ENCODE measurements at places on chromosomes 7 and 10.
A peak's percentile ranks its signal among the peaks of the same experiment; 100 is the strongest.

- no peak for DNase-seq
Observed at GRCh38 chr10:79926037-79926436, 22.9 kb downstream of the SFTPD start.

- DNase-seq, result no peak
Observed at GRCh38 chr7:67006965-67007364, 10.3 kb downstream of the TYW1 start.

- no peak for DNase-seq
Observed at GRCh38 chr7:80140388-80140787, 5.8 kb downstream of the GNAI1 start.

DNA sequence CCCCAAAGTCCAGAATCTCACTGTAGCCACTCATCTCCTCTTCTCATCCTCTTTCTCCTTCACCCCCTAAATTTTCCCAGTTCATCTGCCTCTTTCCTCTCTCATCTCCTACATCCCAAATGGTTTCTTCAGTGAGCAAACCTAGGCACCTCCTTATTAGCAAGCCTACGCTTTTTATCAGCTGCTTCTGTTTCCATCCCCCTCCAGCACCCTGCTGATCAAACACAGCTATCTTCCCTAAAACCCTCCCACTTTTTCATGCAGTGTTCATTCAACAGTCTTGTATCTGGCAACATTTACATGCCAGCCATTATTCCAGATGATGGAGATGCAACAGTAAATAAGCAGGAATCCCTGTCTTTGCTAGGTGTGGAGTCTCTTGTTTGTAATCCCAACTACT is 3.3 kb upstream of the ABRAXAS2 start:
- no peak for DNase-seq

DNA sequence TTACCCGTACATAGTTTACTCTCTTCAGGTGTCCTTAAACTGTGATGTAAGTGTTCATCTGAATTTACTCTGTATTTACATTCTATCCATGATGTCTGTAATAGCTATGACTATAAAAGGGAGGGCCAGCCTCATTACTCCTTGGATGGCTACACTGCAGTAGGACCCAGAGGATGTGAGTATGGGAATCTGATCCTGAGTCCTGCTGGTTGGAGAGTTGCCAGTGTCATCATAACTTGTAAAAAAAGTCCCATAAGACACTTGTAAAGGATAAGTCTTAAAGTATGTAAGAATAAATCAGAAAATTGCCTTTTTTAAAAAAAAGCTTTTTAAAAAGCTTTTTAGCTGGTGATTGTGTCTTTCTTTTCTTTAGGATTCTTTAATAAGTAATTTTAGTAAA is 95.4 kb downstream of the PPP1R9A start:
- no peak for DNase-seq

- DNase-seq, result no peak
Observed at GRCh38 chr10:104445359-104445758, 91.7 kb downstream of the CFAP58 start.

GRCh38 chr10:125808047-125808446 is 15.0 kb downstream of the UROS start:
- no peak for DNase-seq

- no peak for DNase-seq
Observed at GRCh38 chr7:47456210-47456955, 125.5 kb downstream of the TNS3 start.

- DNase-seq, result no peak
Observed at GRCh38 chr7:55148571-55148970, 129.8 kb downstream of the EGFR start.

DNA sequence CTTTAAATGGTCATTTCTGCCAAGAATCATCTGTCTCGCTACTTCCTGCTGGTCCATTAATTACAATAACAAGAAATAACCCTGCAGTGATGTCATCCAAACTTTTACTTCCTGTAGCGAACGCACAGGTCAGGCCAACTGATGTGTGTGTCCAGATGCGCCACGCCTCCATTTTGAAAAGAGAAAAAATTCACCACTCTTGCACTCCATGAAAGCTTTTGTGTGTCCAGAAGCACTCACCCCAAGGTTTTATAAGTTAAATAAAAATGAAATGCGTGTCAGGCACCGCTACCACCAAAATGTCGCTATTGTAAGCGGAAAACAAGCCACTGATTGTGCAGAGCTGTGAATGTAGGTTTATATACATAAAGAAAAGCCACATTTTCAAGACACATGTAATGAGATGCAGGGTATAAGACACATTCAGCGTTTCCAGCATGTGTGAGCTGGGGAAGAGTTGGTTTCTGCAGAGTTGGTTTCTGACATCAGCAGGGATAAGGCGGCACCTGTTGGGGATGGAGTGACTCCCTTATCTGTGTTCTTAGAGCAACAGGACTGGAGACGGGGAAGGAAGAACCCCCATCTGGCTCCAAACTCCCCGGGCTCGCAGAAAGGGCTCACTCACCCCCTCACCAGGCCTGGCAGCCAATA is 83.3 kb downstream of the CTBP2 start:
- DNase-seq, result no peak

DNA sequence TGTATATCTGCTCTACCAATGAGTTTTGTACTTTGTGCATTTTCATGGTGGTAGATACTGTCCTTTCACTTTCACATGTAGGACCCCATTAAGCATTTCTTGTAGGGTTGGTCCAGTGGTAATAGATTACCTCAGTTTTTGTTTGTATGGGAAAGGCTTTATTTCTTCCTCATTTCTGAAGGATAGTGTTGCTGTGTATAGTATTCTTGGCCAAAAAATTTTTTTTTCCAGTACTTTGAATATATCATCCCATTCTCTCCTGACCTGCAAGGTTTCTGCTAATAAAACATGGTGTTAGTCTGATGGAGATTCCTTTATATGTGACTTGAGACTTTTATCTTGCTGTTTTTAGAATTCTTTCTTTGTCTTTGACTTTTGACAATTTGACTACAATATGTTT is 12.0 kb downstream of the GIMAP8 start:
- DNase-seq, result no peak

- no peak for DNase-seq
Observed at GRCh38 chr10:92690211-92690914, 608 bp downstream of the HHEX start.

GRCh38 chr10:73647211-73647874 is 6.1 kb upstream of the MYOZ1 start:
- no peak for DNase-seq

GRCh38 chr10:120700426-120700825 is 150.7 kb upstream of the WDR11 start:
- DNase-seq, result no peak

DNA sequence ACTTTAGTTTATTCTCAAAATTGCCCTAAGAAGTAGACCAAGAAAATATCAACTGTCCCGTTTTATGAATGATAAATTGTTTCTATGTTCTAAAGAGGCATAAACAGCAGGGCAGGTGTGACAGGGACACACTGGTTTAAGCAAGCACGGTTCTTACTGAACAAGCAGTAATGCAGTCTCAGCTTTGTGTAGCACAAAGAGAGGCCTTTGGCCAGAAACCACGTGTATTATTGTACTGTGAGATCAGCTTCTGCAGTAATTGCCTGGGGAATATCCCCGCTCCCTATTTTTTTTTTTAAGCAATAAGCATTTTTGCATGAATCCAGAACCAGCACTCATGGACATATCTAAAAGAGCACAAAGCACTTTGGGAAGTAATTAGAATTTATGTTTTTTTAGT is 255.4 kb downstream of the WDR11 start:
- DNase-seq, result no peak

DNA sequence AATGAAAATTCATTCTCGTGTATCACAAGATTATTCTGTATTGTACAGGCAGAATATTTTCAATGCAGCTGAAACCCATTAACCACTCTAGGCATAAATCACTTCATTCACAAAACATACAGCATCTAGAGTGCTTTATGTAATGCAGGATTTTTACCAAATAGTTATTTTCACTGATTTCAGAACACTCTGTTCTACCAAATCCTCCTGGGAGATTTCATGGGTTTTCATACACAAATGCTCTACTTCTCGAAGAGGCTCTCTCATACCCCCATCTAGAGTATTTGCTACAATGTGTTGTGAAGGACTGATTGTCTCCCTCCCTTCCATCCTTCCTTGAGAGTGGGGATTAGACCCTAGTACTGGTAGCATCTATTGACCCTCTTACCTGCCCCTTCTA is 209.2 kb upstream of the LRRN3 start:
- no peak for DNase-seq

GRCh38 chr7:2446676-2447075 is 29.5 kb downstream of the GRIFIN start:
- no peak for DNase-seq

DNA sequence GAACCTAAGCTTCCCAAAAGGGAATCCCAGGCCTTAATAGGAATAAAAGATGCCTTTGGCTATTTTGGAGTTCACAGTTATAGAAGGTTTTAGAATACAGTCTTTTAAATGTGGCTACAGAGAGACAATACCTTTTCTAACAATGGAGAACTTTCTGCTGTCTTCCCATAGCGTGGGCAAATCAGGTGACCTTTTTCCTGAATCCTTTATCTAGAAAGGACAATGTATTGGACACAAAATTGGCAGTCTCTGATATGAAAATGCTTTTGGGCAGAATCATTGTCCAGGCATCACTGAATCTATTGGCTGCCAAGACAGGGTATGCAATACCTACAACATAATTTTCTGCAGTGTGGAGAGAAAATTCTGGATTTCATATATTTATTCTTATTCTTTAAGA is 7.8 kb upstream of the ABLIM1 start:
- DNase-seq, result no peak

- no peak for DNase-seq
Observed at GRCh38 chr7:22220941-22221340, 136.0 kb downstream of the RAPGEF5 start.

DNA sequence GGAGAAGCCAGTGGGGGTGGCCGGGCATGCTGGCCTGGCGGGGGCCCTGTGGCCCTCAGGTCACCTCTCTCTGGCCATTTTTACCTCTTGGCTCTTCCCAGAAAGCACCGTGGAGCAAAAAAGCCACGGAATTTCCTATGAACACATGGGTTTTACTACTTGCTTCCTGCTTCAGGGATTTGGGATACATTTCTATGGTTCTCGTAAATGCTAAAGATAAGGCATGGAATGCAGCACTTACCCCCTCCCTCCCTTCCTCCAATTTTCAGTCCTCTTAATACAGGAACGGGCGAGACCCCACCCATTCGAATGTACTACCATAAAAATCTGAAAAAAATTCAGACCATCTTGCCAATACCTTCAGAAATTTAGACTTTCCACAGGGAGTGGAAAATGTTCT is 279.7 kb downstream of the ARHGAP12 start:
- no peak for DNase-seq

GRCh38 chr10:121302541-121303180 is 295.6 kb downstream of the FGFR2 start:
- DNase-seq, result no peak

DNA sequence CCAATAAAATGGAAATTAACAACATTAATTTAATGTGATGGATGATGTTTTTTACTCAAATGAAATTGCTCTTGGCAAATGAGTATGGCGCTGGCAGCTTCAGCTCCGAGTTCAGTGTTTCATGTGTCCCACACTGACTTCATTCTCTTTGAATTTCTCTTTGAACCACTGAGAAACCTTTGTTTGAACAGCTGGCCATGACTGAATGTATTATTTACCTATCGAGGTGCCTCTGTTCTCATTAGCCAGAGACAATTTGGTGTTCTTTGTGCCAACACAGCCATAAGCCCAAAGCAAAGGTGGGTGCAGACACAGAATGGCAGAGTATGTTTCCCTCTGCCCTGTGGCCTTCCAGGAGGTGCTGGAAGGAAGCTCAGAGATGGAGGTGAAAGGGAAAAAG is 42.1 kb downstream of the TMEM178B start:
- no peak for DNase-seq

GRCh38 chr10:133087045-133087678 is 562 bp upstream of the ADGRA1 start:
- no peak for DNase-seq

DNA sequence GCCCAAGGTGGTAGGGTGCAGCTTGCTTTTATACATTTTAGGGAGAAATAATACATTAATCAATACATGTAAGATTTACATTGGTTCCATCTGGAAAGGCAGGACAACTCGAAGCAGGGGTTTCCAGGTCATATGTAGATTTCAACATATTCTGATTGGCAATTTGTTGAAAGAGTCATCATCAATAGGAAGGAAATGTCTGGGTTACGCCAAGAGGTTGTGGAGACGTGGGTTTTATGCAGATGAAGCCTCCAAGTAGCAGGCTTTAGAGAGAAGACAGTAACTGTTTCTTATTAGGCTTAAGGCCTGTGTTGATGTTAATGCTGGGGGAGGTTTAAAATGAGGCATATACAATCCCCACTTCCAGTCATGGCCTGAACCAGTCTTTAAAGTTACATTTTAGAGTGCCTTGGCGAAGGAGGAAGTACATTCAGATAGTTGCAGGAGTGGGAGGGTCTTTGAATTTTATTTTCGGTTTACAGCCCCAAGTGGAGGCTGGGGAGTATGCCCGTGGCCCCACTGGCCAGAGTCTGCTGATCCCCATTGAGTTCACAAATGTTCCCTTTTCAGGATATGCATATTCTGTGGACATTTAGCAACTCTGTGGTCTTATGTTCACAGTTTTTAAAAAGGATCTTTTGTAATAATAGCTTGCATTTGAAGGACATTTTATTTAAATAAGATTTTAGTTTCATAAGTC is 166.0 kb upstream of the GDF10 start:
- no peak for DNase-seq

- no peak for DNase-seq
Observed at GRCh38 chr7:99014113-99014985, 129.6 kb downstream of the SMURF1 start.

- peak; percentile 98 for DNase-seq
Observed at GRCh38 chr7:17371671-17372524, 73.4 kb downstream of the AHR start.

GRCh38 chr7:28180364-28181147 is at the start of gene JAZF1:
Gene JAZF1 (minus strand): TSS chr7:28180795.
- DNase-seq, result peak; percentile 16

DNA sequence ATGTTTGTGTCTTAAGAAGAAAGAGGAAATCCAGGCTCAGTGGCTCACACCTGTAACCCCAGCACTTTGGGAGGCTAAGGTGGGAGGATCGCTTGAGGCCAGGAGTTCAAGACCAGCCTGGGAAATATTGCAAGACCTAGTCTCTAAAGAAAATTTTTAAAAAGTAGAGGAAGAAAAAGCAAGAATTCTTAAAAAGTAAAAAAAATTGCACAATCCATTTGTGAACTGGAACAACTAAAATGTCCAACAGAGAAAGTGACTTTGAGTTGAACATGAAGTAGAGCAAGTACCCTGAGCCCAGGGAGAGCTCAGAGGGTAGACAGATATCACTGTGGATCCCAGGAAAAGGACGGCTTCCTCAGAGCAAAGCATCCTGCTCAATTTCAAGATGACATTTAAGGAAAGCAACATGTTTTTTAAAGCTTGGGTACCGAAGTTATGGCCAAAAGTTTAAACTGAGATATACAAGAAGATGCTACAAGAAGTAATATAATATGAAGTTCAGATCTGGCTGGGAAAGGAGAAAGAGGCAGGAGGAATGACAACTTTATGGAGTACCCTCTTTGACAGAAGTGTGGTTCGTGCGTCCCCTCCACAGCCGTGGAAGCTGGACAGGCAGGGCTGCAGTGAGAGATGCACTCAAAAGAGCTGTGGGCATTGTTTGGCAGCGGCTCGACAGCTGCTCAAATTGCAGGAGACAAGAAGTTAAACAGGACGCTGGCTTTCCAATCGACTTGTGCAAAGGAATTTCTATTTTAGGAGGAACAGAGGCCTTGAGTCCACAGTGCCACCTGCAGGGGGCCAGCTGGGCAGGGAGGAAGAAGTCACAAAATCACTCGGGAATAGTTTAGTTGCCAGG is 201.3 kb downstream of the JCAD start:
- DNase-seq, result peak; percentile 90

- no peak for DNase-seq
Observed at GRCh38 chr7:77910124-77910523, 111.6 kb downstream of the PHTF2 start.

All from SW 1271 (cell line).